Activated T-cell treated with anti-CD3 and anti-CD28 coated beads, Interleukin-2, amount 50 U/mL, for 4 hours (primary cell): ENCODE measurements at places on chromosomes 2 and 18. TPM values are rescaled to one million over a fixed set of nuclear protein-coding genes. Genes with fewer than 3 reads are reported as not detected.

- no peak for DNase-seq
Measured at GRCh38 chr2:14654835-14655282, 22.3 kb downstream of the LRATD1 start.

GRCh38 chr2:205786976-205787375 lies 104.7 kb downstream of the NRP2 start:
- DNase-seq, result no peak

DNA sequence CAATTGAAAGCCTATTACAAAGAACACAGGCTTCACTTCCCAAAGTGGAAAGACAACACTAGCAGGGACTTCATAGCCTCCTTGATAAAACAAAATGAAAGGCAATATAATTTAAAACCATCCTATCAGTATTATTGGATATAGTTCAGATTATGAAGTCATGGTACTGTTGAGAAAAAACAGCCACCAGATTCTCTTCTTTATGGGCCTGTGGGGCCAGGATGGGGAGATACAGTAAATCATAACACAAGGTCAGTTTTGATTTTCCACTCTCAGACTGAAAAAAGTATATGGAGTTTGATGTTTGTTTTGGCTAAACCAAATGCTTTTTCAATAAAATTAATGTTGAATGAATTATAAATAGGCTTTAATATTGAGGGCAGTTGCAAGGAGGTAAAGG lies 129.1 kb downstream of the BCL2L11 start:
- no peak for DNase-seq

GRCh38 chr2:144096531-144096930 lies 423.4 kb downstream of the ZEB2 start:
- no peak for DNase-seq

DNA sequence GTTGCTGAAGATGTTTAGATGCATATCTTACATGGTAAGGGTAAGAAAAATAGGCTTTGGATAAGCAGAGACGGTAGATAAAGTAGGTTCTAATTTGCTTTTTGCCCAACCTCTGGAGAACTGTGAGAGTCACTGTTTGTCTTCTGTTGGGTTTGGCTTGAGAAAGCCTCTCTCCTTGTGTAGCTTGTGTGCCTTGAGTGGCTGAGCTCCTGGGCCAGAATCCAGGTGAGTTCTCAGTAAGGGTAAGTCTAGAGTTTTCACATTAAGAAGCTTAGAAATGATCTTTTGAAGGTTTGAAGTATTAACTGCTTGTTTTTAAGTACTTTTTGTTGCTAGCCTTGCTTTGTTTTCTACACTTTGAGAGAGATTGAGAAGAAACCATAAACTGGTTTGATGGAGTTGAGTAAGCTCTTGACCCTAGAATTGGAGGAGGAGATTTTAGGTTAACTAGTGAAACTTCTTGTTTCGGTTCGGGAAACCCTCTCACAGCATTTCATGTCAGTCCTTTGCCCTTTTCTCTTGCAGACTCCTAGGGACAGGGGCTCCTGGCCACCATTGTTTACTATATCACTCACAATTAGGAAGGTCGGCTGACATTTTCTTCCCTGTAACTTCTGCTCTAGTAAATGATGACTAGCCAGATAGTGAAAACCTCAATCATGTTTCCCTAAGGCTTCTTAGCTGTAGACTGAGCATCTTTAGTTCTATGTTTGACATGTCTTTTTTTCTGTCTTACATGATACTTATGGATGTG lies 26.0 kb downstream of the MAP4K4 start:
- DNase-seq, result no peak

DNA sequence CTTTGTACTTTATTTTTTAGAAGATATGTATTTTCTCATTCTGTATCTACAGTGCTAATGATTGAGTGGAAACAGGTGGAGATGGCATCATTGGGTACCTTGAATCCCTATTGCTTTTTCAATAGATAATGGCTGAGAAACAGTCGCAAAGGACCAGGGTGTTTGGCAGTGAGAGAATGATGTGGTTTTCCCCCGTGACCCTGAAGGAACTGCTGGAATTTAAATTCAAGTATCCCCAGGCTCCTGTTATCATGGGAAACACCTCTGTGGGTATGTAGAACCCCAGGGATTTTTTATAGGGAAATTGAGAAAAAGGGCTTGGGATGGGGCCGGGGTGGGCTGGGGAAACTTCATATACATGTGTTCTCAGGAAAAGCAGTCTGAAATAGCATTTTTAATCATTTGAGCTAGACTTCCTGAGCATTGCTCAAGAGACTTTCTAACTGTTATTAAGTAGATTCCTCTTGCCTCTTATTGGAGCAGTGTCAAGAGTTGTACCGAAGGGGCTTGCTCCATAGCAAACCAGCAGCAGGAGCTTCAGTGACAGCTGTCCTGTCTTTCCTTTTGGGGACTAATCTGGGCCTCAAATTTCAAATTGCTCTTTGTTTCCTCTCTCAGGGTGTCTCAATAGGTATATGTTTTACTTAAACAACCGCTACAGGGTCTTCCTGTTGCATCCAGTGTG lies 18.9 kb downstream of the AOX1 start:
- no peak for DNase-seq

- no peak for DNase-seq
Measured at GRCh38 chr2:215417400-215417951, 18.4 kb downstream of the FN1 start.

GRCh38 chr2:185583058-185583816 lies 155.4 kb upstream of the FSIP2 start:
- DNase-seq, result no peak

GRCh38 chr2:129930451-129930850 lies 49.0 kb upstream of the RAB6C start:
- DNase-seq, result no peak

DNA sequence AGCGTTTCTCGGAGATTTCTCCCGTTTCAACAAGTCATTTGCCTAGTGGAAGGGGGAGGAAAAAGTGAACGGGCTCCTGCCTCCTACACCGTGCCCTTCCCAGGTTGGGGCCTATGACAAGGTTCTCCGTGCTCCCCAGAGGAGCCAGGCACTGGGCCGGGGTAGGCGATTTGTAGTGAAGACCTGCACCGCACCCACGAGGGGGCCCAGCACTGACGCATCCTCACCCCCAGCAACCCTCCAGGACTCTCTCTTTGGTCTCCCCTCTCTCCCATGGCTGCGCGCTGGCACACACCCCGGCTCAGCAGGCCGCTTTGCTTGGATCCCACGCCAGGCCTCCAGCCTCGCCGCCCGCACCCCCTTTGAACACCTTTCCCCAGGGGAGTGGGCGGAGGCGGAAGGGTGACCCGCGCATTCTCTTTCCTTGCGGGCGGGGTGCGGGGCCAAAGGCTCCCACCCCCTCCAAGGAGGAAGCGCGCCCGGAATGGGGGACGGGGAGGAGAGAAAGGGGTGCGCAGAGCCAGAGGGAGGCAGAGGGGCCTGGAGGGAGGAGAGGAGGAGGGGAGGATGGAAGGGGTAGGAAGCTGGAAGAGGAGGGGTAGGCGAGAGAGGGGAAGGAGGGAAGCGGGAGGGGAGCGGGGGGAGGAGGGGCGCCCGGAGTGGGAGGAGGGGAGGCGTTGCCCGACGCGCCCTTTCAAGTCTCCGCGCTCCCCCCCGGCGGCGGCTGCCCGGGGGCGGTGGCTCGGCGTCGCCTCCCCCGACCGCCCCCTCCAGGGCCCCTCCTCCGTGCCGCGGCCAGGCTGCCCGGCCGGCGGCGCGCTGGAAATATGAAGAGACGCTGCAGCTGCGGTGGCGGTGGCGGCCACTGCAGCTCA lies at the start of gene APCDD1:
Gene APCDD1, plus strand, starts transcription at position 830 of the 875 bp plus-strand sequence. CDS start 347 bp downstream, outside the sequence.
- no peak for DNase-seq

GIGYF2 gene
- total RNA-seq, result 47.4 TPM

SRD5A2 gene
- total RNA-seq, result not detected

ELOA2 gene
- not detected for total RNA-seq
